ENCODE measurements at places on chromosomes 1 and 21.

DNA sequence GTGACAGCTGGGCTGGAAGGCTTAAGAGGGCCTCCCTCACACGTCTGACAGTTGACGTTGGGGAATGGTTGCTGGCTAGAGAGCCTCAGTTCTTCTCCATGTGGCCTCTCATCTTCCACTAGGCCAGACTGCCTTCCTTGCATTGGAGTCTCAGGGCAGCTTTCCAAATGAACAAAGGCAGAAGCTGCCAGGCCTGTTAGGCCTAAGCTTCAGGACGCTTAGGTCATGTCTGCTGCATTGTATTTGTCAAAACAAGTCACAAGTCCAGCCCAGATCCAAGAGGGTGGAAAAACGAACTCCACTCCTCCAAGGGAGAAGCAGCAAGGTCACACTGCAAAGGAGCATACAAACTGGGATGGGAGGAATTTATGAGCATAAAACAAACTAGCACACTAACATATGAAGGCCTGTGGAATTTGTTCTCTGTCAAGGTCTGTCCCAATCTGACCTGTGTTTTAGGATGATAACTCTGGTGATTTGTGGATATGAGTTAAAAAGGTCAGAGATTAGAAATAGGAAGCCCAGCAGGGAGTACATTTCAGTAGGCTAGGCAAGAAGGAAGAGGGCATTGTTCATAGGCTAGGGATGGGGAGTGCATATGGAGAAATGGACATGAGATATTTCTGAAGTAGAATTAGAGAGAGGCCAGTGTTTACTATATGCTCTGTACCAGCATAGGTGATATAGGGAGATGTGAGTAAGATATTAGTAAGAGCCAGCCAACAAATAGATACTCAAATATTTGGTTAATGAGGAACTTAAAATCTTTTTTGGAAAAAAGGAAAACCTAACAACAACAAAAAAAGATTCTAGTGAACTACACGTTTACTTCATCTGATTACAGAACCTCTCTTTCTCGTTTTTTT lies 29.1 kb upstream of the CNN3 start:
- DNase-seq, result no peak

- no peak for DNase-seq
These were observed 7.9 kb downstream of the CD34 start for GRCh38 chr1:207903053-207903452.

GRCh38 chr1:2574350-2574749 lies 12.2 kb upstream of the PRXL2B start:
- no peak for DNase-seq

- no peak for DNase-seq
These were observed 1.4 kb upstream of the HEYL start for GRCh38 chr1:39640861-39641260.

DNA sequence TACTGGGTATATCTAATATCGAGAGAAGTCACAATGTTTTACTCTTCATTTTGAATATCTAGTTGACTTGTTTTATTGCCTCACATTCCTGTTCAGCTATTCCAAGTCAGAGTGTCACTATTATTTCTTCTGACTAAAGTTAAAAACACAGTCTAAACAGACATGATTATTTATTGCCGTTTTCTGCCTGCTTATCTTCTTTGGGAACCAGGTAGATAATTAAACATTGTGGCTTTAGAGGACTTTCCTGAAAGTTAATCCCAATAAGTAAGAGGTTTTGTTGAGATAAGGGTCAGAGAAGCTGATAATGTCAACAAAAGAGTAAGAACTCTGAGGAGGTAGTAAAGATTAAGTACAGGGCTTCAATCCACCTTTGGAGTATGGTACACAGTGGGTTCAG lies 53.8 kb downstream of the PCNX2 start:
- no peak for DNase-seq

DNA sequence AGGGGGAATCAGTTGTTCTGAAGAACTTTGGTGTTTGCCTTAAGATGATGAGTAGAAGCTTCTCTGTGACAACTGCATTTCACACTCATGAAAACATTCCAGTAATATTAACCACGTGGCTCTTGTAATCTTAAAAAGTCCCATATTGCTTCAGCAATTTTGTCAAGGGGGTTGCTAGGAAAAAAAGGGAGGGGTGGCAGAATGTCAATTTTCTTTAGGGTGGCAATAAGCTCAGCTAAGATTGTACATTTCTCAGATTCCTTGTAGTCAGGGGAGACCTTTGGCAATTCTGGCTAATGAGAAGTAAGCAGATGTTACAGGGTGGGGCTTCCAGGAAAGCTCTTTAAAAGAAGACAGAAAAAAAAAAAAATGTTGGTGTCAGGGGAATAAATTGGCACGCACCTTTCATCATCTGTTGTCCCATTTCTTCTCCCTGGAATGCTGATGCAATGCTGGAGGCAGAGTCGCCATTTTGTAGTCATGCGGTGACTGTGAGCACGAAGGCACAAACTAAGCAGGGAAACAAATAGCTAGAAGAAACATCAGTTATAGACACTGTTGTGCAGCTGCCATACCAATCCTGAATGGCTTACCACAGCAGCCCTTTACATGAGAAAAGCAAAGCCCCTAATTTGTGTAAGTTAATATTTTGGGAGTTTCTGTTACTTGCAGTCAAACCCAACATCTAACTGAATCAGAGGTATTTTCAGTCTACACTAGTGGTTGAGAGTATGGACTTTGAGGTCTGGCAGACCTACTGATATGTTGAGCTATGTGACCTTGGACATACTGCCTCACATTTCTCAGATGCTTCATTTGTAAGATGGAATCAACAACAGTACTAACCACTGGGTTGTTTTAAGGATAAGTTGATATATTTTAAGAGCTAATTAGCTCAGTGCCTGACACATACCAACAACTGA lies 56.1 kb upstream of the MRPS6 start:
- DNase-seq, result no peak

- no peak for DNase-seq
These were observed 94.2 kb upstream of the SLC2A1 start for GRCh38 chr1:43052786-43053439.

DNA sequence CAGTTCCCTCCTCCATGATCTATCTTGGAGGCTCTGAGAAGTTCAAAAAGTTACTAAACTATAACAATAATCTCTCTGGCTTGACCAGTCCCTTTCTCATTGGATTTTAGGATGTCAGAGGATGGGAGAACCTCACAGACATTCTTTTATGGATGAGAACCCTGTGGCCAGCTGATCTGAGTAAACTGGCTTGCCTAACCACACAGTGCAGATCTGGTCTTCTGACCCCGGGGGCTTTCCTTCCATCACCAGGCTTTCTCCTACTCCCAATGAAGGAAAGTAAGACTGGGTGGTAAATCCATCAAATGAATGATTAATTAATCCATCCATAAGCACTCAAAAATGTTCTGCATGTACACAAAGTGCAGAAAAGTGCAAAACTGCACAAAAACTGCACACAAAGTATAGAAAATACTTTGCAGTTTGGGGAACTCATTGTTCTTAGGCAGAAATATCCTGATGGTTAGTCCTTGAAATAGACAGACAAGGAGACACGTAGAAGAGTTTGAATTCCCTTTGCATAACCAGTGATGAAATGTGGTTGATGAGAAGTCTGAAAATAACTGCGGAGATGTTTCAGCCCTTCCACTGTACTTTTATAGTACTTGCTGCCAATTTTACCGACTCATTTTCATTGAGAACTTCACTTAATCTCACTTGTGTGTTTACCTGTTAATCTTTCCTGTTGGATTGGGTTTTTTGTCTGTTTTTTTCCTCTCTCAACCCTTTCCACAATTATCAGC lies 2.5 kb upstream of the F3 start:
- no peak for DNase-seq

- DNase-seq, result no peak
These were observed 218.8 kb downstream of the NEGR1 start for GRCh38 chr1:72063364-72064044.

- DNase-seq, result no peak
These were observed 37.4 kb downstream of the PAX7 start for GRCh38 chr1:18668046-18668445.

DNA sequence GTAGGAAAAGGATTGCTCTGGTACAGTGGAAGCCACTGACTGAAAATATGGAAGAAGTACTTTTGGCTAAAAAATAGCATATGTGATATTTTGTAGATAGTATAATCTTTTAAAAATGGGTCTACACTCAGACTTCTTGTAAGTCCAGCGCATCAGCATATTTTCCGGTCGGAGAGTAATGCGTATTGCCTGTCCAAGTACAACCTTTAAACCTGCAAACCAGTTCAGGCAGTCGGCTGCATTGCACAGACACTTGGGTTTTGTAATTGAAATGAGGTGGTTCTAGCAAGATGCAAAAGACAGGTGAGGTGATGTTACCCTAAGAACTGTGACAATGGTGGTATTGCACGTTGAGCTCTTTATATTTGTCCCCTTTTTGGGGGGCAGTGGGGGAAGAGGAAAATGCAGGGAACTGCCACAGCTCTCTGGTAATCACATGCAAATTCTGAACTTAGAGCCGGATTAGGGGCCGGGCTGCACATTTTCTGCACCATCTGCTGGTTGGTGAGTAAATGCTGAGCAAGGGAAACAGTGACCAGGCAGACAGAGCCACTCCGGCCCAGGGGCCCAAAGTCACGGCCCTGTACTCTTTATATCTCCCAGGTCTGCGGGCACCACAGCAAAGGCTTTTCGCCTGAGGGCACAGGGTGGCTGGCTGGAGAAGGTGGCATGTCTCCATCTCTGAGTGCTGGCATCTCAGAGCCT lies 2.3 kb downstream of the GPR137B start:
- no peak for DNase-seq

GRCh38 chr1:44089371-44090048 lies 29.1 kb upstream of the KLF17 start:
- DNase-seq, result no peak

GRCh38 chr1:66984491-66984890 lies 59.7 kb downstream of the MIER1 start:
- no peak for DNase-seq

DNA sequence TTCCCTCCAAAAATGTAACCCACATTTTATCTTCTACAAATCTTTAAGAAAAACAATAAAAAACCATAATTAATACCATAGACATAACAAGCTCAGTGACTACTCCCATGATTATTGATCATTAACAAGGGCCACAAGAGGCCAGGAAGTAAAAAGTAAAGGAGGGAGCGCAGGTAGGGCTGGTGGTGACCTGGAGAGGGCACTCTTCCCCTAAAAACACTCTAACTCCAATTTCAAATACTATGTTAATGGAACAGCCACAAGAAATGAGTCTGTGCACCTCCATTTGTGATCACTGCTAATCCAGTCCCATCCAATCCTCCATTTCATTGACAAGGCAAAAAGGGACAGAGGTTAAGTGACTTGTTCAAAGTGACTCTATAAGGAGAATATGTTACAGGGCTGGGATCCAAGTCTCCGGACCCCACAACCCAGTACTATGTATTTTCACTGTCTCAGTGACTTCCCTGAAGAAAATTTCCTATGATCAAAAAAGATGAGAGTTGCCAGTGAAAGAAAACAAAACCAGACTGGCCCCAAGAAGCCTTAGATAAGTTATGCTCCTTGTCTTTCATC lies 41.2 kb upstream of the CFAP298 start:
- DNase-seq, result no peak
